ENCODE measurements at places on chromosomes 6 and 20. TPM values are rescaled to one million over a fixed set of nuclear protein-coding genes. Genes with fewer than 3 reads are reported as not detected.

Gene PSORS1C1
- 4.2 TPM for total RNA-seq

Gene HFE
- total RNA-seq: 7.5 TPM

Gene CNR1
- total RNA-seq: not detected

Gene SYCP2
- 1.9 TPM for total RNA-seq

Gene CAGE1
- not detected for total RNA-seq

Gene LPIN3
- total RNA-seq: 3.3 TPM

Gene CLDN20
- not detected for total RNA-seq

Gene TMEM200A
- 12.4 TPM for total RNA-seq

Gene RFX6
- not detected for total RNA-seq

Gene RPP40
- 6.0 TPM for total RNA-seq

Gene HAO1
- not detected for total RNA-seq

Gene HLA-DQB1
- not detected for total RNA-seq

Gene C6orf58
- not detected for total RNA-seq

Gene MRPL2
- total RNA-seq: 46.6 TPM

Gene SEL1L2
- total RNA-seq: not detected

Gene FAXC
- total RNA-seq: 8.0 TPM

Gene EMILIN3
- 0.46 TPM for total RNA-seq

Gene NINL
- total RNA-seq: 10.6 TPM

Gene MYMX
- not detected for total RNA-seq

Gene VSX1
- total RNA-seq: not detected

Gene C20orf202
- not detected for total RNA-seq

Gene SRMS
- total RNA-seq: not detected

Gene KHDC1L
- total RNA-seq: not detected

Gene OR2B6
- not detected for total RNA-seq

Gene RAET1L
- total RNA-seq: not detected

Gene ULBP2
- 13.9 TPM for total RNA-seq

Gene SSTR4
- not detected for total RNA-seq

Gene MLN
- not detected for total RNA-seq

Gene MMS22L
- total RNA-seq: 7.6 TPM

Gene PPP1R3G
- 2.6 TPM for total RNA-seq

Gene RAB32
- 80.6 TPM for total RNA-seq

Gene ZKSCAN8
- total RNA-seq: 21.4 TPM

Gene SLC22A16
- not detected for total RNA-seq

Gene TDRD6
- 0.07 TPM for total RNA-seq

Gene RIPOR3
- not detected for total RNA-seq

Gene PAK1IP1
- total RNA-seq: 11.9 TPM

Gene TGM2
- total RNA-seq: 7.1 TPM

Gene CLIC5
- total RNA-seq: not detected

Gene TMX4
- 24.4 TPM for total RNA-seq

Gene DDO
- not detected for total RNA-seq

Gene ADAM33
- 13.1 TPM for total RNA-seq

Gene CENPW
- total RNA-seq: 12.1 TPM

Gene LIN28B
- total RNA-seq: not detected

Gene ENPP3
- total RNA-seq: not detected

Gene DNAH8
- total RNA-seq: 0.05 TPM

Gene HECA
- total RNA-seq: 23.8 TPM

Gene RNGTT
- 11.8 TPM for total RNA-seq

Gene ARFGEF3
- total RNA-seq: 2.7 TPM

Gene EYA4
- 1.7 TPM for total RNA-seq

Gene FAM110A
- 2.6 TPM for total RNA-seq
